ENCODE measurements at places on chromosomes 16 and 17. TPM values are rescaled to one million over a fixed set of nuclear protein-coding genes. Genes with fewer than 3 reads are reported as not detected.

Gene KRT27
- not detected for total RNA-seq

Gene SLC6A4
- not detected for total RNA-seq

Gene SAMD14
- total RNA-seq, result 0.21 TPM

Gene TEN1
- total RNA-seq, result 22.4 TPM

Gene HAS3
- 35.4 TPM for total RNA-seq

Gene EEF2K
- 13.7 TPM for total RNA-seq

Gene ICAM2
- total RNA-seq, result 0.43 TPM

Gene ABCC6
- total RNA-seq, result 0.48 TPM

Gene NPIPB8
- total RNA-seq, result 0.43 TPM

Gene TRIM72
- not detected for total RNA-seq

Gene UBALD1
- 5.5 TPM for total RNA-seq

Gene MT1M
- total RNA-seq, result 12.5 TPM

Gene OTOP3
- total RNA-seq, result not detected

Gene PRAC1
- total RNA-seq, result not detected

Gene SLC13A2
- total RNA-seq, result not detected

Gene MXRA7
- 164 TPM for total RNA-seq

Gene ITFG1
- 46.0 TPM for total RNA-seq

Gene PPP1R27
- total RNA-seq, result not detected

Gene PTX4
- total RNA-seq, result not detected

Gene KRTAP17-1
- total RNA-seq, result not detected

Gene PRSS8
- 33.0 TPM for total RNA-seq

Gene CPNE2
- total RNA-seq, result 17.4 TPM

Gene CACNA1G
- total RNA-seq, result not detected

Gene DUXB
- not detected for total RNA-seq

Gene CD300H
- total RNA-seq, result not detected

Gene SRCIN1
- total RNA-seq, result 0.24 TPM

Gene MC1R
- total RNA-seq, result 1.2 TPM

Gene TMEM235
- not detected for total RNA-seq

Gene SHCBP1
- 1.2 TPM for total RNA-seq

Gene UMOD
- total RNA-seq, result not detected

Gene TMC5
- not detected for total RNA-seq

Gene LLGL1
- total RNA-seq, result 26.6 TPM

All from tracheal epithelial cell (primary cell).